ENCODE measurements at places on chromosomes 16 and 17. TPM values are rescaled to one million over a fixed set of nuclear protein-coding genes. Genes with fewer than 3 reads are reported as not detected.

DGKE gene
- 4.9 TPM for total RNA-seq

ABCC12 gene
- 0.20 TPM for total RNA-seq

IGFBP4 gene
- total RNA-seq = 3,030 TPM

GAS2L2 gene
- not detected for total RNA-seq

RNF112 gene
- 0.98 TPM for total RNA-seq

RNFT1 gene
- total RNA-seq = 14.0 TPM

TBC1D3C gene
- total RNA-seq = not detected

GCGR gene
- 0.35 TPM for total RNA-seq

CCL5 gene
- 2.1 TPM for total RNA-seq

PRSS27 gene
- 2.2 TPM for total RNA-seq

LPO gene
- total RNA-seq = not detected

WFDC1 gene
- not detected for total RNA-seq
